ENCODE measurements at places on chromosomes 2 and 18. TPM values are rescaled to one million over a fixed set of nuclear protein-coding genes. Genes with fewer than 3 reads are reported as not detected.

GRCh38 chr2:202429164-202429980, 53.2 kb downstream of the BMPR2 start:
- no peak for DNase-seq

Gene OR6B2
- polyA plus RNA-seq: not detected

Gene ZNF513
- polyA plus RNA-seq: 14.7 TPM

- DNase-seq: no peak
These were observed 11.2 kb downstream of the SLC66A2 start for GRCh38 chr18:79940126-79940813.

DNA sequence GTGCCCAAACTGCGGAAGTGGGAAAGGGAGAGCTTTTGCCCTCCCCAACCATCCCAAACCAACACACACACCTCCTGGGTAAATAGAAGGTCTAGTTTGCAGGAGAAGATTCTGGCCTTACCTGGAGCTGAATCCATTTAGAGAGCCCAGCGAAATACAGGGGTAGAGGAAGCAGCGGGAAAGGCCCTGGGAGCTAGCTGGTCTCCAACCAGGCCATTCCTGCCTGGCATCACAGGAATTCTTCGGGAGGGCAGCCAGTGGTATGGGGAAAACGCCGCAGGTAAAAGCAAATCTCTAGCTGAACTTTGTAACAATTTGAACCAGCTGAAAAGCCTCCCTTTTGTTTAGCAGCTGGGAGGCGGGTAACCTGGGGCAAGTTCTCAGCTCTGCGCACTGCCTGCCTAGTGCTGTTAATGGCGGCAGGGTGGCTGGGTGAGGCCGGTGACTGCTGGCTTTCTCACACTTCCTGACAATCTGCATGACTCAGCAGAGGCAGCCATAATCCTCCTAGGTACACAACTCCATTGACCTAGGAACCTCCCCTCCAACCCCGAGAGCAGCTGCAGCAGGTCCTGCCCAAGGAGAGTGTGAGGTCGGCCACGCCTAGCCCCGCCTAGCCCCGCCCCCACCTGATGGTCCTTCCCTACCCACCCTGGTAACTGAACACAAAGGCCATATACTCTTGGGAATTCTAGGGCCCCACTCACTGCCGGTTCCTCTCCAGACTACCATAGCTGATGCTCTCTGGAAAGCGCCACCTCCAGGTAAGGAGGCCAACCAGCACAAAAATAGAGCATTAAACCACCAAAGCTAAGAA, 483.8 kb upstream of the REG3G start:
- DNase-seq: no peak

DNA sequence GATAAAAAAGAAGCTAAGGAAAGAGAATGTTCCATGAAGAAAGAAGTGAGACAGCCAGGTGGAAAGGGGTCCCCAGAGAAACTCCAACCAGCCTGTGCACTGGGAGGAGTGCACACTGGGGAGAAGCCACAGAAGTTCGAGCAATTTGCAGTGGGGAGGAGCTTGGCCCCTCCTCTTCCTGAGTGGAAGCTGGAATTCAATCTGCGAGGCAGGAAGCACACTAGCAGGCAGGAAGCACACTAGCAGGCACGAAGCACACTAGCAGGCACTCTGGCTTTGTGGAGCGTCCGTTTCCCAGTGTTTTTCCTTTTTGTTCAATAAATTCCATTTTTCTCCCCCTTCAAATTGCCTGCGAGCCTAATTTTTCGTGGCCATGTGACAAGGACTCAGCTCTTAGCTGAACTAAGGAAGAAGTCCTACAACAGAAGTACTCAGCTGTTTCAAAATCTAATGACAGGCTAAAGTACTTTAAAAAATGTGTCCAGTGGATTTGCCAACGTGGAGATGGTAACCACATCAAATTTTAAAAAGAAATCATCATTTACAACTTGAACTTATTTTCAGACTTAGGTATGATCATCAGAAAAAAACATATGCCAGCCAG, 21.4 kb upstream of the SPIRE1 start:
- peak; percentile 46 for DNase-seq

DNA sequence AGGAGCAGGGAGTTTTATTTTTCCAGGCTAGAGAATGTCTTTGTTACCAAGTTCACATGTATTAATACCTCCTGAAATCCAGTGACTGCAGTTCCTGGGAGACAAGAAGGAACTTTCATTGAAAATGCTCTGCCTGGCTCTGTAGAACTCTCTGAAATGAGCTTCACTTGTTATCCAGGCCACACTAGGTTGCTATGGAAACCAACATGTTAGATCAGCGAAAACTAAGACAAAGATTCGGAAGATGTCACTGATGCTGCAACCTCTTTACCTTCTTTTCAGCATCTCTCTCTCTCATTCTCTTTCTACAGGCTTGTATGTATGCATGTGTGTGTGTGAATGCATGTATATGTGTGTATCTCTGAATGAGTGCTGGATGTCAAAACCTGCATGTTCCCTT, 218.5 kb downstream of the TRIB2 start:
- DNase-seq: no peak

GRCh38 chr18:70641156-70641775, 352.4 kb downstream of the SOCS6 start:
- DNase-seq: no peak

Gene CAVIN2
- not detected for polyA plus RNA-seq

Gene ALMS1
- 17.9 TPM for polyA plus RNA-seq

Gene RAB6C
- polyA plus RNA-seq: 1.2 TPM

DNA sequence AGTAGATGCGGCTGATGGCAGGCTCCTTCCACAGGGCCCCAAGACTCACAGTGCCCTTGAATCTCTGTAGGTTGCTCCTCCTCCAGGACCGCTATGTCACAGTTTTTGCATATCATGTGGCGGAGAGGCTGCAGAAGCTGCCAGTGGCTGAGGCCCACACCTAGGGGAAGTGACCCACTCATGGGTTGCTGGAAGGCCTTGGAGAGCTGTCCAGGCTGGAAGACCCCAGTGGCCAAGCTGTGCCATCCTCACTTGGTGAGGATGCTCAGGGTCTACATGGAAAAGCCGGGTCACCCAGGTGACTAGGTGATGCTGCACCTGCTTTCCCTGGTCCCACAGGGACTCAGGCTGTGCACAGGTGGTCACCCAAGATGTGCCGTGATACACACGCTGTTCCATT, 90.6 kb downstream of the SEPTIN10 start:
- no peak for DNase-seq

- peak; percentile 52 for DNase-seq
These were observed 8.2 kb downstream of the SLC35F6 start for GRCh38 chr2:26772064-26773001.

- no peak for DNase-seq
These were observed 180.8 kb upstream of the MMADHC start for GRCh38 chr2:149768320-149768799.

DNA sequence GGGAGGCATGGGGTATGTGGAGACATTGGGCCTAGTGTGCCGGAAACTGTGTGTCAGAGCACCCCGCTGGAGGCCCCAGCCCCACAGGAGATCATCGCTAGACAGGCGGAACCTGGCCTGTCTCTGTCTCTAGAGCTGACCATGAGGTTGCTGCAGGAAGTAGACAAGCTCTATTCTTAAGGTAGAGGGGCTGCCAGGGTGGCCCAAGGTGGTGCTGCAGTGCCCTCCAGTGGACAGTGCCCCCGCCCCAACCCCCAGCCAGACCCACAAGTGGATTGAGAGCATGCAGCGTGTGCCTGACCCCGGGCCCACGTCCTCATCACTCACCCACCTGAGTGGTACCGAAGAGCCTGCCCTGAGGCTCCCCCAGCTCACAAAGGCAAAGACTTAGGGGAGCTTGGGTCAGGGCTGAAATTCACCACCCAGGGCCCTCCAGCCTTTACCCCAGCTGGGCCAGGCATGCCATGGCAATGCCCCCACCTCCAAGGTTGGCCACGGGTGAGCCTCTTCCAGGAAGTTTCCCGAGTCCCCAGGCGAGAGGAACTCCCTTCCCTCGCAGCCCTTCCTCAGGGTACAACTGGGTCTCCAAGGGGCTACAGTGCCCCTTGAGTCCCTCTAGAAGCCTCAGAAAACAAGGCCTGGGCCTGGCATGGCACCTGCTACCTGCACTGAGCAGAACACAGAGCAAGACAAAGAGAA, 155.0 kb downstream of the TTC32 start:
- DNase-seq: peak; percentile 34

- no peak for DNase-seq
These were observed 80.1 kb downstream of the CYBRD1 start for GRCh38 chr2:171602352-171602751.

Gene GYPC
- polyA plus RNA-seq: 86.8 TPM

Gene CTAGE1
- polyA plus RNA-seq: not detected

DNA sequence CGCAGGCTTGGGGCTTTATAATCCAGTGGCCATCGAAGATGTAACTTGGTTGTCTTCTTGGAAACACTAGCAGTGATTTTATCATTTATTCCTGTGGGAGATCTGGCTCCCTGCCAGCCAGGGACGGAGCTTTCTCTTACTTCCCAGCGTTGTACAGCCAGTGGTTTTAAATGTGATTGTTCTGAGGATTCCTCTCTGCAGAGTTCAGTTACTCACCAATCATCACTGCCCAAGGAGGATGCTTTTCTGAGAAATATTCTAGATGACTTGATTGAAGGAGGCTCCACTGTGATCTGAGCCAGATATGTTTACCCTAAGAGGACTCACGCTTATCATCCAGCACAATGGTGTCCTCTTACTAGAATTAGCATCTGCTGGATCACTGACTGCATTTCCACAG, 744.3 kb downstream of the RNF144A start:
- no peak for DNase-seq

DNA sequence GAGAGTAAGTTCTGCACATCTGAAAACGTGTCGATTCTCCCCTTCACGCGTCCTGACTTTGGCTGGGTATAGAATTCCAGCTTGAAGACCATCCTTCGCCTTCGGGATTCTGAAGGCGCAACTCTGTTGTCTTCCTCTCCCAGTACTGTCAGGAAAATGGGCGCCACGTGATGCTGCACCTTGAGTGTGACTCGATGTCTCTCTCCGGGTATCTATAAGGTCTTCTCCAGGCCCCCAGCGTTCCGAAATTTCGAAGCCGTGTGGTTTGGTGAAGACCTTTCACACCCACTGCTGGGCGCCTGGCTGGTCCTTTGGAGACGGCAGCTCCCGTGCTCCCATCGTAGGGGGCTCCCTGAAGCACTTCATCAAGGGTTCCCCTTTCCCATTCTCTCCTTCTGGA, 203.7 kb downstream of the HDAC4 start:
- DNase-seq: no peak

Gene NYAP2
- not detected for polyA plus RNA-seq

Gene PAIP2B
- not detected for polyA plus RNA-seq

- DNase-seq: no peak
These were observed 162.0 kb downstream of the CAPN13 start for GRCh38 chr2:30645081-30645744.

Gene PRKAG3
- not detected for polyA plus RNA-seq

Gene RUFY4
- 0.08 TPM for polyA plus RNA-seq

- DNase-seq: no peak
These were observed 12.0 kb upstream of the DES start for GRCh38 chr2:219405958-219406860.

GRCh38 chr2:159126432-159127022, 158.1 kb downstream of the TANC1 start:
- DNase-seq: no peak

All from muscle of arm (tissue), 14 donors.